Frontal cortex (tissue), 4 donors: ENCODE measurements at places on chromosomes 11 and 22. TPM values are rescaled to one million over a fixed set of nuclear protein-coding genes. Genes with fewer than 3 reads are reported as not detected.

DNA sequence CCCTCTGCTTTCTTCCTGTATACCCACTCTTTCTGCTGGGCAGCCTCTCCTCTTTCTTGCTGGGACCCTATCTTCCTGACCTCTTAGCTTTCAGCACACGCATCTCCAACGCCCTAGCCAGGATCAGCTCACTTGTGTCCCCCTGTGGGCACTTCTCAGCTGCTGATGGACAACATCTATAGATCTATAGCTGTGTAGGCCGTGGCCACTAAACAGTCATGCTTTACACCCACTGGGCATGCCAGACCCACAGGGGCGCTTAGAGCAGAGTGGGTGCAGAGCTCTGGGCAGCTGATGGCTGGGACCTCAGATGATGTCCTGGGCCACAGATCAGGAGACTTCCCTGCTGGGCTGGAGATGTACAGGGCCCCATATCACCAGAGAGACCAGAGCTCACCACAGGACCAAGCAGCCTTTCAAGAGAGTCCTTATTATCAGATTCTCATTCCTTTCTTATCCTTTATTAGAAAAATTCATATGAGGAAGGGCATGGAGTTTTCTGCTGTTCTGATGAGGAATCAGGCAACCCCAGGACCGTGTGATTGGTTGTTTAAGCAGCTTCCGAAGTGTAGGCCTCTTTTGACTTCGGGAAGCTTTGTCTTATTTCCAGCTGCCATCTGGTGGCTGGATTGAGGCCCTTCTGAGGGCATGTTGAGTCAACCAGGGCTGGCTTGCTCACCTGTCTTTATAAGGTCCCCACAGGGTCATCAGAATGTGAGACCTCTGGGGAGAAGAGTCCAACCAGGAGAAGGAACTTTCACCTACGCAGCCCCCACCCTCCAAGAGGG is 60.5 kb downstream of the OSBP2 start:
- peak; percentile 49 for DNase-seq

GRCh38 chr11:37896016-37896415 is 1298.0 kb upstream of the RAG2 start:
- no peak for DNase-seq

DNA sequence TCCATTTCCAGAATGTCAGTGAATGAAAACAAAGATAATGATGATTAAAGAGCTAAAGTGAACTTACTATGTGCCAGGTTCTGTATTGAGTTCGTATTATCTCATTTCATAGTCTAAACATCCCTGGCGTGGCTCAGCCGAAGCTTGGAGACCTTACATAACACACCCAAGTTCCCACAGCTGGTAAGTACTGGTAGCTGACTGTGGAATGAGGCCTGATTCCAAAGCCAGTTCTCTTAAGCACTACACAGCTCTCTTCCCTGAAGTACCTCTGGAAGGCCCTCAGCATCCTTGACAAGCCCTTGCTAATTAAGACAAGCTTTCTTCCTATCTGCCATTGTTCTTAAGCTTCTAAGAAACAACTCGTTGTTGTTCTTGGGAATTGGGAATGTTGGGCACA is 28.6 kb upstream of the NCAM1 start:
- DNase-seq: no peak

GRCh38 chr11:130451231-130452019 is 3.0 kb downstream of the ADAMTS15 start:
- DNase-seq: no peak

- DNase-seq: no peak
Measured at GRCh38 chr22:27748751-27749191, 52.8 kb downstream of the MN1 start.

- DNase-seq: no peak
Measured at GRCh38 chr22:37218399-37218770, 6.1 kb upstream of the SSTR3 start.

- DNase-seq: no peak
Measured at GRCh38 chr22:17675584-17675983, 37.0 kb downstream of the BCL2L13 start.

GRCh38 chr11:127552446-127552845 is 551.9 kb upstream of the KIRREL3 start:
- no peak for DNase-seq

DNA sequence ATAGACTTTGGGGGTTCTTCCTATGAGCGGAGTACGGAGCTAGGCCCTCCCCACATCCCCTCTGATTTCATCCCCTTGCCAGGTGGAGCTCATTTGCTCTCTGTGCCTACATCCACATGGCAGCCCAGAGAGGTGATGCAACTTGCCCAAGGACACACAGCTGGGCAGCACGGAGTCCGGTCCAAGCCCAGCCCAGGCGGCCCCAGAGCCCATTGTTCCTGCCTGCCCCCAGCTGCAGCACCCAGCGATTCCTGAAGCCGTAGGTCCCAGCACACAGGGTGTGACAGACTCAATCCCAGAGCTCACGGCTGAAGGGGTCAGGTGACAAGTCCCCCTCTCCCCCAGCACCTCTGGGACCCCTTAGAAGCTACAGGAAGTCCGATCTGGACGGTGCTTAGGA is 22.2 kb upstream of the RFPL3 start:
- no peak for DNase-seq

The OR8A1 gene
- total RNA-seq: not detected

The VSIG2 gene
- not detected for total RNA-seq

The C11orf91 gene
- total RNA-seq: not detected

The FAM83F gene
- total RNA-seq: 0.41 TPM

The OR6T1 gene
- not detected for total RNA-seq

The ZNRF3 gene
- total RNA-seq: 7.3 TPM

The PGM2L1 gene
- 203 TPM for total RNA-seq
